Germinal center (tissue), 1 donor: ENCODE measurements at places on chromosomes 12 and 14.

- DNase-seq: peak; percentile 65
Observed at GRCh38 chr14:67514650-67515385, 18.3 kb upstream of the PLEKHH1 start.

DNA sequence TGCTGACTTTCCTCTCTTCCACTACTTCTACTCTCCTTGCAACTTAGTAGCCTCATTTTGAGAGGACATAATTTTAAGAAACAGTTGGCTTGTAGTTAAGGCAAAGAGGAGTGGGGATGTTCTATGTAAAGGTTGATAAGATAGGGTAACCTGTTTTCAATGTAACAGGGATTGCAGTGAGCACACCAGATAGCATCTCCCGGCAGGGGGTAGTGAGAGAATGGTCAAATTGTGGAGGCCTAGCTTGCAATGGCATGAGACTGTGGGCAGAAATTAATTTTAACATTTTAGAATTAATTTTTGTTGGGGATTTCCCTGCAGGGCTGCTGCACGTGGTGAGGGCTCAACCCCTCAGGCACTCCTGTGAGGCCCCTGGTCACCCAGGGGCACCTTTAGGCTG, 41.4 kb downstream of the KLRG1 start:
- DNase-seq: no peak

DNA sequence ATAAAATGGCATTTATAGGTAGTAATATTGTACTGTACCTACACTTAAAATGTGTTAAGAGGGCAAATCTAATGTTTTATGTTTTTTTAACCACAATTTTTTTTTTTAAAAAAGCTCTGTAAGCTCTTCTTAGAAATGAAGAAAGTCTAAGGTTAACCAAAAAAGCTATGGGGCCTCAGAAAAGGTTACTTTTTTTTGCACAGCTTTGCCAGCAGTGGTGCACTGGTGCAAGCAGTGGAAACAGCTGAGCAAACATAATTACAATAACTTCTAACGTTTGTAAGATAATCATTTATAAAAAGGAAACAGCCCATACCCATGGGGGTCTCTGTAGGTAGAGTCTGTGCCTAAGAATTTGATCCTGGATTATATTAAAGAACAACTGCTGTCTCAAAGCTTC, 85.1 kb upstream of the NID2 start:
- DNase-seq: no peak

DNA sequence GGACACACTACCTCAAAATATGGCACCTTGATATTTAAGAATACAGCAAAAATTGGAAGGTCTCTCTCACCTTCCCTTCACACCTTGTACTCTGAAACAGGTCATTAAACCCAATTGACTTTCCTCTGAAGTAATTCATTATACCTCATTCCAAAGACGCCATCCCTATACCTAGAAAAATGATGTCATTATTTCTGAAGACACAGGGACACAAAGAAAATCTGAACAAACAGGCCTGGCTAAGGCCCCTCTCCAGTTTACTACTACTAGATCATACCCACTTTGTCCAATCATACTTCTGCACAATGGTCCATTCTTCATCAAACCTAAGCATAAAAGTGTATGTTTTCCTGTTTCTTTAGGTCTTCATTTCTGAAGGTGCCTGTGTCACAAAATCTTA, 156.9 kb downstream of the RASSF9 start:
- no peak for DNase-seq

- DNase-seq: no peak
Observed at GRCh38 chr14:36009643-36010042, 166.9 kb downstream of the PTCSC3 start.

- DNase-seq: no peak
Observed at GRCh38 chr14:90111895-90112534, 50.2 kb downstream of the KCNK13 start.
